ENCODE measurements at places on chromosomes 1 and 21.

- no peak for DNase-seq
Observed at GRCh38 chr21:16913010-16913409, 599.8 kb upstream of the CXADR start.

GRCh38 chr1:7847599-7847998 lies 5.3 kb downstream of the UTS2 start:
- no peak for DNase-seq

GRCh38 chr21:42257091-42257765 lies 38.3 kb downstream of the ABCG1 start:
- no peak for DNase-seq

DNA sequence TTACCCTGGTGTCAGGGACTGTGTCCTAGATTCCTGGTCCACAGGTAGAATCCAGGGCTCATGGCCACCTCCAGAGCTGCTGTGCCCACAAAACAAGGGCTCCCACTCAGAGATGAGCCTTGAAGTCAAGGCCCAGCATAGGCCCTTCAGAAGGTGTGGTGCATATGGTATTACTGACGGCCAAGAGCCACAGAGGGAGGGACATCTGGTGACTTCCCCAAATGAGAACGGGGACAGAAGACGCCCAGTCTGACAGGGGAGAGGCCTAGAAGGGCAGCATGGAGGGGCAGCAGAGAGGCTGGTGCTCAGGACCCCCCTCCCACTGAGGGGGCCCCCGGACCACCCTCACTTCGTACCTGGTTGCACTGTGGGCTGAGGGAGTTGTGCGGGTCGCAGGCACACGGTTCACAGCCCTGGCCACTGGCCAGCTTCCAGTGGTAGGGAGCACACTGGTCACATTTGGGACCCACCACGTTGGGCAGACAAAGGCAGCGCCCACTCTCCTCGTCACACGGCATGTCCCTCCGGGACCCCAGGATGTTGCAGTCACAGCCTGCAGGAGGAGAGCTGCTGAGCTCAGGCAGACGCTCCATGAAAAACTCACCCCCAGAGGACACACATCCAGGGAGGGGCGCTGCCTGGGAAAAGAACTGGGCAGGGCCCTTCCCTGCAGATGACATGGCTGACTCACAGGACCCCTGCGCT lies 25.0 kb downstream of the LAMB3 start:
- DNase-seq, result no peak

DNA sequence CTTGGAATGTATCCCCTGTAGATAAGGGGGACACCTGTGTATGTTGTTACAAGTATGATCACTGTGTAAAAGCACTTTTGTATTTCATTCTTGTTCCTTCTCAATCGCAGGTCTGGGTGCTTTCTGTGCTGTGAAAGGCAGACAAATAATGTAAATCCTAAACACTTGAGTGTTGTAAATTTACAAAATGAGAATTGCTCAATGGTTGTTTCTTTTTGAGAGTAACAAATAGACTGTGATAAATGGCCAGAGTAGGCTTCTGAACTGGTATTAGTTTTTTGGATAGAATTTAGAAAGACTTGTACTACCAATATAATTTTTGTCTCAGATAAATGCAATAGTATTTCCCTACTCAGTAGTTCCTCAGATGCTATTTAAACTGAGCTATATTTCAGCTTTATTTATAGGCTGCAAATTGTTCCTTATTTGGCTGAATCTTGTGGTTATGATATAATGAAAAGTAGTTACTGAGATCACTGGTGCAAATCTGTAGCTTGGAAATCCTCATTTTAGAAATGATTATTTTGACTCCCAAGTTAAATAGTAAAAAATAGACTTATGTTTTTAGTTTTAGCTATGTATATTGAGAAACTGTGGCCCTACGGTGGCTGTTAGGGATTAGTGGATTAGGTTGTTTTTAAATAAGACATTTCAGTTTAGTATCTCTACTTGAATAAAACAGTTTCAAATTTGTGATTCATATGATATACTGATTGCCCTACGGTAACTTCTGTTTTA lies 9.2 kb downstream of the BACH1 start:
- DNase-seq, result no peak

DNA sequence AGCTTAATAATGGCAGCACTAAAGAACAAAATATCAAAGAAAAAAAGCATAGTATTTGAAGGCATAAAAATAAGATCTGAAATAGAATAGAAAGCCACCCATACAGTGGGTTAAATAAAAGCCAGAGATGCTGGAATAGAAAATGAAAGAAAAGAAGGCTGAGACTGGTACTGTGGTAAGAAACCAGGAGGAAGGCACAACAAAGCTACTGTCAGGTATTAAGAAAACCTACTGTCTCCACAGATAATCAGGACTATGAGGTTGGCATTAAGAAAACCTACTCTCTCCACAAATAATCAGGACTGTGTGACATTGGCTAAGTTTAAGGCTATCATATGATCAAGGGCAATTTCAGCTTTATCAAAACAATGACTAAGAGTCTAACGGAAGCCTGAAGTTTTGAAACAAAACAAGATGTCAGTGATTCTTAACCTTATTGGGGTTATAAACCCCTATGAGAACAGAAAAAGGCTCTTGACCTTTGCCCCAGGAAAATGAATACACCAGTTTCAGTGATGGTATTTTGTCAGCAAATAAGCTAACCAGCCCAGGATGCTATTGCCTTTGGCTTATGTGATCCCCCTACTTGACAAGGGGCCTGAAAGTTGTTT lies 24.4 kb downstream of the MCOLN2 start:
- DNase-seq, result no peak

DNA sequence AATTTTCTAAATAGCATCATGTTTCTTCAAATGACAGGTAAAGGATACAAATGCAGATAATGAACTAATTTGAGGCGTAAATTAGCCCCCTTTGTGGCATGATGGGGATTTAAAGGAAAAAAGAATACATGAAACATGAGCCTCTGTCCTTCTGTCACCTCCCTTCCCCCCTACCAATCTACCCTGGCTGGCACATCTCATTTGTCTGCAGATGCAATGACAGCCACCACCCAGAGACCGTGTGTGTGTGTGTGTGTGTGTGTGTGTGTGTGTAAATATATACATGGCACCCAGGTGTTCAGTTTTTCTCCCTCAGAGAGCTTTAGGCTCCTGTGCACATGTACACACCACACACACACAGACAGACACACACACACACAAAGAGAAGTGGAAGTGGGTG lies 451.1 kb downstream of the RWDD3 start:
- DNase-seq, result peak; percentile 80

DNA sequence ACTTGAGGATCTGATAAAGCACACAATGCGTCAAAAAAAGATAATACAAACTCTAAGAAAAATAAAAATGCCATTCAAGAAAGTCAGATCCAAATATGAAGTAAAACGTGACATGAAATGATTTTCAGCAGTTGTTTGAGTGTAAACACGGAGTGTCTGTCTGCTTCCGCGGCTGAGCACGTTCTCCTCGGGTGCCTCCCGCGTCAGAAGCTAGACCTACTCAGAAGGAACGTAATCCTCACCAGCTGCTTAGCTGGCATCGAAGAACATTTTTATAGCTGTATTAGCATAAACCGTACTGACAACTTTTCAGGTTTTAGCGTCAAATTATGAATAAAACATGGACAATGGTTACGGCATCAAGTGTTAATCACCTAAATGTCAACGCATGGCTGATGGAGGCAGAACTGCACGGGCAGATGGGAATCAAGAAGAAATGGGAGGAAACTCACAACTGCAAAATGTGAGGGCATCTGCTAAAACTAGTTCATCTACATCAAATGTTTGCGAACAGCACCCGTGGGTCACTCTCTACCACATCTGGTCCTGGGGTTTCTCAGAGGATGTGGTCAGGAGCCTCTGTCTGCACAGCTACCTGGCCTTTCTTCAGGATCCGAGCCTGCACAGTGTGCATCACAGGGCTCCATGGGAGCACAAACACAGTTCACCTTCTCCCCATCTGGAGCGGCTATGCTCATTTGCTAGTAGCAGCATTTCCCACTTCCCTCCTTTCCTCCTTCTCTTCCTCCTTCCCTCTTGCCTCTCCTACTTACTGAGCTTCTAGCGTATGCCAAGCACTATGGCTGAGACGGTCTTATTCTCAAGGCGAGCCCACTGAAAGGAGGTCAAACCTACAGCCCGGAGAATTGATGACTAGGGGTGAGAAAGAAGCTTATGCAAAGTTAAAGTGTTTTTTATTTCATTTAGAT lies 40.0 kb downstream of the RCAN1 start:
- DNase-seq, result no peak

- DNase-seq, result no peak
Observed at GRCh38 chr1:57156907-57157306, 191.1 kb upstream of the C8B start.

DNA sequence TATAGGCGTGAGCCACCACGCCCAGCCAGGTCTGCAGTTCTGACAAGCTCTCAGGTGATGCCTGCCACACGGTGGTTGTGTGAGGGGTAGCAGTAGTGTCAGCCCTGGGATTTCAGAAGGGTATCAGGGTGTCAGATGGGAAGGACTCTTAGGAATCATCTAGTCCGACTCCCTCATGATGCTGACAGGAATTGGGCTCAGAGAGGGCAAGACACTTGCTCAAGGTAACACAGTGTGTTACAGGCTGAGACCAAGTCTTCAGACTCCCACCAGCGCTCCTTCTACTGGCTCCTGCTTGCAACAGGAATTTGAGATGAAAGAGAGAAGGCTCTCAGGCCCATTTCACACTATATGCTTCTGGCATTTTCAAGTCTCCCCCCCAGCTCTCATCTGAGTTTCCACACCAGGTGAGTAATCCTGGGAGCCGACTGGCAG lies 6.9 kb downstream of the HTR1D start:
- DNase-seq, result no peak

DNA sequence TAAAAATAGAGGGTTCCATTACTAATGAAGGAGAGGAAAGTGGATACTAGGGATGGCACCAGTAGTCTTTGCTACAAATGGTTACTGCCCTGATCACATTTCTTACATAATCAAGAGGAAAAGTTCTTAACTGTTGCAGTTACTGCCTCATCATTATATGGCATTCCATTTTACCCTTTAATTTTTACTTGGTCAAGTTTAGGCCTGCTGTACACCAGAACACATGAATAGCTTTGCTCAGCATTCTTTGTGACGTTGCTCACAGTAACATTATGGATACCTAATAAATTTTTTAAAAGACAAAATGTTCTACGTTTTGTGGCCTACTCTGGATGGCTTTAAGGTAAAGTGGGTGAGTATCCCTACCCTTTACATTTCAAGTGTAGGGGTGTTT lies 38.6 kb upstream of the CR1L start:
- no peak for DNase-seq

DNA sequence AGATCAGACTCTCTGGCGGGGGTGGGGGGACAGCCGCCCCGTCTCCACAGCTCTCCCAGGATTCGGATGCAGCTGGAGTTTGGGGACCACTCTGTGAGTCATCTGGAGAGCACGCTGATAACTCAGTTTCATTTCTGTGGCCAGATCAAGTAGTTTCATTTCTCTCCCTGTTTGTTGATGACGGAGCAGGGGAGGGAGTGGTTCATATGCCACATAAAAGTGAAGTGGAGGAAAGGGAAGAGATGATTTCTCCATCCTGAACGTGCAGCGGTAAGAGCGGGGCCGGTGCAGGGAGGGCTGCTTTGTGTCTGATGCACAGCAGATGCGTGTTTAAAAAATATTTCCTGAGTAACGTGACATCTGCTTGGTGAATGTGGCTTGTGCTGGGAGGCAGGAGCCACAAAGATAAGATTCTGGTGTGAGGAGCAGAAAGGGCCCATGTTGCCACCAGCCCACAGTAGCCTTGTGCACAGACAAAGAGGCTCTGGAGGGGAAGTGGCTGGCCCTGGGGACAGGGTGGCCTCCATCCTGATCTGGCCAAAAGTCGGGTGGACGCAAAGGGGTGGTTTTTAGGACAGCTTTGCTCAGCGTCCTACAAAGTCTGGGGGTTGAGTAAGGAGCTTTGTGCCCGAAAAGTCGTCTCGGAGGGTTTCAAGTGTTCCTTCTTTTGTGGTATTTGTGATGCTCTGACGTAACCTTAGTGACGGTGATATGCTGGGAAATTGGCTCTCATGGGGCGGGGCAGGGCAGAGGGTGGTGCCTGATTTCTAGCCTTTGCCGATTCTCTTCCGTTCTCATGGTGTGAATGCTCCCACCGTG lies at the start of gene MX2:
Gene MX2 (plus strand): TSS at position 242 of the 819 bp plus-strand sequence. CDS start 14,880 bp downstream, outside the sequence.
- DNase-seq, result no peak

DNA sequence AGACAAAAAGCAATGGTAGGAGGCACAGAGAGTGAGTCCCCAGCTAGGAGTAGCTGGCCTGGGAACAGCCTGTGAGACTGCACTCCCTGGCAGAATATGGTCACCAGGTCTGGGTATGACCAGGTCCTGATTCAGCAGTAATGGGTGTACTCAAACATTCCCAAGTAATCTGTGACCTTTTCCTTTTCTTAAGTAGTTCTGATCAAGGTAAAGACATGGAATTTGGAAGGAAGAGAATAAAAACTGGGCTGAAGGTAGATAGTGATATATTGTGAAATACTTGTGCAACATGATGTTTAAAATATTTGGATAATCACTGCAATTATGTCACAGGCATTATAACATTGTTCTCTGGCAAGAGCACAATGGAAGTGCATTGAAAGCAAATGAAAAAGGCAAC lies 147.2 kb upstream of the DPYD start:
- no peak for DNase-seq

DNA sequence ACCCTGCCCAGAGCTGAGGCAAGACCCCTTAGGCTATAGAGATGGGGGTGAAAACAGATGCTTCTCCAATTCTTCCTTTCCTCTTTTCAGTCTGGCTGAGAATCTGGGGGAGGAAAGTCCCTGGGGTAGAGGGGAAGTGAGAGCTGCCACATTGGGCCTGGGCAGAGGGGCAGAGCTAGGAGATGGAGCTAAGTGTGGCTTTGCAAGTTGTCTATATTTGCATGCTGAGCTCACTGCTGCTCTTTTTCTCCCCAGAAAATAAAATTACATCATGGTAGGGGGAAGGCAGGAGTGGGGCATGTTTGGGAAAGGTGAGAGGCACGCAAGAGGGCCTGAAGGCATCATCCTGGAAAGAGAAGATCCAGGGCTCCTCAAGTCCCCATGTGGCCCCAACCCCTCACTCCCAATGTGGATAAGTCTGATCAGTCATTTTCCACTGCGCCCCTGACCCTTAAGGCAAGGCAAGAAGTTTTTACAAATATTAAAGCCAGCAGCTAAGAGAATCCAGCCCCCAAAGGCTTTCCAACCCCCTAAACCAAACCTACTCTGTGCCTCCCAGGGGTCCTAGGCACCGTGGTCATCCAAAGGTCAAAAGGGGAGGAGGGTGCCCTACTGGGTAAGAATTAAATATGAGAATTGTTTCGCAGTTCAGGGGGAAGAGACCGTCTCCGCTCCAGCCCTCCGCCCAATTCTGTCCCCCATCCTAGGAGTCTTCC lies 500 bp upstream of the PEA15 start:
- DNase-seq, result no peak

GRCh38 chr1:44805311-44806024 lies 1.7 kb downstream of the DYNLT4 start:
- DNase-seq, result no peak

DNA sequence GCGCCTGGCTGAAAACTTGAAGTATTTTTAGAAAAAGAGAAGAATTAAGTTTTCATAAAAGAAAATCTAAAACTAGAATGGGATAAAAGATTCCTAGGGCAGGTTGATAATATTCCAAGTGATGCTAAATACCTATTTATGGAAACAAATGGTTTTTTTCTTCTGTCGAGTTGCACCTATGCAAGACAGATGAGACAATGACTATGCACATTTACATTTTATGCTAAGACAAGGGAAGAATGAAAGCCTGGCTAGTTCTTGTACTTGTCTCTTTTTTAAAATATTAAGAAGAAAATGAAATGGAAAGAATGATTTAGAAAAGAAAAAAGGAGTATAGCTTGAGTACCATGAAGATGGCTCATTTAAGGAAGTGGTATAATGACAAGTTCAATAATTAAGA lies 24.4 kb upstream of the USP24 start:
- no peak for DNase-seq

GRCh38 chr1:40530735-40531380 lies 579 bp upstream of the ZNF684 start:
- no peak for DNase-seq

Measured in NCI-H1930 (cell line).